ENCODE measurements at places on chromosomes 11 and 22.

GRCh38 chr22:29156507-29156906 lies 49.2 kb upstream of the EMID1 start:
- DNase-seq = peak; percentile 18

- no peak for DNase-seq
Observed at GRCh38 chr22:24426851-24427499, 424 bp upstream of the ADORA2A start.

DNA sequence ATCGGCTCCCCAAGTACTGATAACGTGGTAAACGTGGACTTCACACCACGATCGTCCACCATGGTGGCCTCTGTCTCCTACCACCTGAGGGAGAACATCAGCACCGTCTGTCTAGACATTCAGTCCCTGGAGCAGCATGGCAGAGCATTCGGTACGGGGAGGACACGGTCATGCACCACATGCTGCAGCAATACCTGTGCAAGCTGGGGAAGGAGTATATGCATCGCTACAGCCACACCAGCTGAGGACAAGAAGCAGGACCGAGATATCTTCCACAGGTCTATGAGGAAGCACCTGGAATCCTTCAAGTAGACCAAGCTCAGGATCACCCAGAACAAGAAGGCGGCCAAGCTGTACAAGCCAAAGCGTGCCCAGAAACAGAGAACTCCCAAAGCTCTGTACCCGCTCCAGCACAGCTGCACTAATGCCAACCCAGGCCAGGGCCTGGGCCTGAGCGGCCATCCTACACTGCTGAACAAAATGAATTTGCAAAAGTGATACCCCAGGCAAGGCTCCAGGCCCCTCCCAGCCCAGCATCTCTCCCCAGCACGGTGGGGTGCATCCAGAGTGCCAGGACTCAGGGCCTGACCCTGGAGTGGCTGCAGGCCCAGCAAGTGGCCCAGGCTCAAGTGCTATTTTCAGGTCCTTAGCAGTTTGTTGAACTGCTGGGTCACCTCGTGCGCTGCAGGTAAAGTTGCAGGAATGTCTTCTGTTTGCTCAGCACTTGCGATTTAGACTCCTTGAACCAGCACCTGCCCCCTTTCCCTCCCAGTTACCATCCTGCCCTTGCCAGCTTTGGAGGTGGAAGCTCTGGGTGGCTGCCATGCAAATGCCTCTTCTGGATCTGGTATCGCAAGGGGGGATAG lies 119.3 kb upstream of the SERPIND1 start:
- DNase-seq = no peak

DNA sequence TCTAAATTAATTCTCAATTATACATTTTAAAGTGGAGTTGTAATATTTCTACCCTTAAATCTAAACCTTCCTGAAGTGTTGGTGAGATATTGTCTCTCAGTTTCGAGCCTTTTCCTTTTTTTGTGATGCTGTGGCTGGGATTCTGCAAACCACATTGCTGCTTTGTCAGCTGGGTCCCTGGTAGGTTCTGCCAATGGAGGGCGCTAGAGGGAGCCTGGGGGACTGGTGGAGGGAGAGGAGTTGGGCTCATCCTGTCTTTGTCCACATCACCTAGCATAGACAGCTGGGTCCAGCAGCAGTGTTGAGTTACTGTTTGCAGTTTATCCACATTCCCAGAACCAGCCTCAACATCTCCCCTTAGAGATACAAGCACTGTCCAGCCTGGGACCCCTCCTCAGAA lies 41.0 kb downstream of the TRAF6 start:
- DNase-seq = peak; percentile 56

DNA sequence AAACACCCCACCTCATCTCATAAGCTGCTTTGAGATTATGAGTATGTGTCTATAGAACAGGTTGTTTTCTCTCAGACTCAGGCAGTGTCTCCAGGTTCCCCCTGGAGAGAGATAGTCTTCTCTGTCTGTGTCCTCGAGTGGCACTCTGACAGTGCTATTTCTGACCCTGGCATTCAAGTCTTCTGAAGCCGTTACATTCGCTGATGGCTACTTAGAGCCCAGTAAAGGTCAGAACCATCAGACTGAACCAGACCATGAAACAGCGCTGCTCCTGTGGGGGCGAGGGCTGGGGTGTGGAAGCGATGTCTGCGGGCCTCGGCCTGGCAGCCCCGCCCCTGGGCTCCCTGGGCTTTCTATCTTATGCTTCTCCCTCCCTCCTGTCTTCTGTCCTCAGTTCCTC lies 23.5 kb downstream of the SHISA8 start:
- DNase-seq = no peak

DNA sequence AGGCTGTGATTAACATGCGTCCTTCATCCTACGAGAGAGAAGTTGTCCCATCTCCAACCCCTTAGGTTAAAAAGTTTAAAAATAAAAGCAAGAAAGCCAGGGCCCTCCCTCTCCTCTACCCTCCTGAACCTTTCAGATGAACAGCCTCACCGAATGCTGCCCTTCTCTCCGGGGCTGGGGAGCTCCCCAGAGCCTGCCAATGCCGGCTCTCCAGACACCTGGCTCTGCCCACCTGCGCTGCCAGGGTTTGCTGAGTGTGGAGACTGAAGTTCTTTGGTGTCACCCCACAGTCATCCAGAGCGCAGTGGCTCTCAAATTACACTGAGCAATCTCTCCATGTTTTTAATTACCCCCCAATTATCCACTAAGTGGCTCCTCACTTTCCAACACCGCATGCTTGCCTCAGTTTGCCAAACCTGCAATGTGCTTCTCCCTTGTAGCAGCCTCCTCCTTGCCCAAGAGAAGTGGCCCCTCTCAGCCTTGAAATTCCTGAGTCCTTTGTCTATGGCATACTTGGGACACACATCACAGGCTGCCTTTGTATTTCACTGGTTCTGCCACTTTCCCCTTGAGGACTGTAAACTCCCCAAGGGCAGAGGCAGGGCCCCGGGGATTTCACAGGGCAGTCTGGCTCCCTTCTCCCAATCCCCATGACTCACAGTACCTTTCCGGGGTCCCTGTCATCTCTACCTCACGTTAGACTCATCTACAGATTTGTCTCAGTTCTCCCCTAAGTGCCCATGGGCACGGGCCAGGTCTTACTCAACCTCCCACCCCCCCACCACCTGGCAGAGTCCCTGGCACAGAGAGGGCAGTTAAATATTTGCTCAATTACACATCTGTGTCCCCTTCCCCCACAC lies 2.0 kb downstream of the MYH9 start:
- DNase-seq = peak; percentile 40

DNA sequence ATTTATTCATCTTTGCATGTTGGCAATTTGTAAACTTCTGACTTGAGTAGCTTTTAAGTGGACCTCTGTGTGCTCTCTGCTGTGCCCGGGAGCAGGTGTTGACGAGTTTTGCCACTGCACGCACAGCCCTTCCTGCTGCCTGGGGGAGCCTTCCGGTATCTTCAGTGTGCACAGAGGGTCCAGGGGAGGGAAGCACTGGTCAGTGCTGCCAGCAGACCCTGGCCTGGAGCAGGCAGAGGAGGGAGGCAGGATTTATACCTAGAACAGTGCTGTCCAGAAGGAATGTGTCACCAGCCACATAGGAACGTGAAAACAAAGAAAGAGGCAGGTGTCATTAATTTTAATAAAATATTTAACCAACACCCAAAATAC lies 403.6 kb downstream of the TBC1D22A start:
- DNase-seq = no peak

DNA sequence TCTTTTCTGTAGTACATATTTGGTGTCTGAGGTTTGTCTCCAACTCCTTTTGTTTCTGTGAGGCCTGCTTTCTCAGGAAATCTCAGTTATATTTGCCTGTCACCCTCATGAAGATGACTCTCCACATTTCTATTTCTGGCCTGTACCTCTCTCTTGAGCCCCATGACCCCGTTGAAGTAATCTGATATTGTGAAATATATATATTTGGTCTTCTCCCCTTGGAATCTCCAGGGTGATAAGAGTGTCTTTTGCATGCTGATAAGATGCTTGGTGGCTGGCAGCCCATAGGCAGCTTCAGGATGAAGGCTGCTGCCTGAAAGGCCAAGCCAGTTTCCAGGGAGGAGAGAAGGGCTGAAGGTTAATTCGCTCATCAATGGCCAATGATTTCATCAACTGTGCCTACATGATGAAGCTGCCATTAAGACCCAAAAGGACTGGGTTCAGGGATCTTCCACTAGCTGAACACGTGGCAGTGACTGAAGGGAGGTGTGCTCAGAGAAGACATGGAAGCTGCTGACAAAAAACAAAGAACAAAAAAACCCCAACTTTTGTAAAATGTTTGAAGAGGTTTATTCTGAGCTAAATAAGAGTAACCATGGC lies 67.4 kb downstream of the MICAL2 start:
- DNase-seq = peak; percentile 42

DNA sequence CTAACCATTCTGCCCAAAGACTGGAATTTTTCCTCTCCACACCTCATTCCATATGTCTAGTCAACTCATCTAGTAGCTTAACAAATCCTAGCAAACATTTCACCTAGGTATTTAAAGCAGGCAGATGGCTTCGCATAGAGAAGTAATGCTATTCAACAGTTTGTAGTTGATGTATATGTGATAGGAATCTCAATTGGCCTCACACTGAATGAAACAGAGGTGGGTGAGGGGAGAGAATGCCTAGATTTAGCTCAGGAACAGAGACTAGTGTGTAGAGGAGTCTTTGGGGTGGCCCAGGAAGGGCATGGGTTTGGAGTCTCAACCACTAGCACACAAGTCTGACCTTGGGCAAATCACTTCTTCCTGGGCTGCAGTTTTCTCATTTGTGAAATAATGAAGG lies 196.2 kb downstream of the MYO18B start:
- DNase-seq = no peak

- no peak for DNase-seq
Observed at GRCh38 chr11:119501777-119502405, 78.9 kb upstream of the THY1 start.

DNA sequence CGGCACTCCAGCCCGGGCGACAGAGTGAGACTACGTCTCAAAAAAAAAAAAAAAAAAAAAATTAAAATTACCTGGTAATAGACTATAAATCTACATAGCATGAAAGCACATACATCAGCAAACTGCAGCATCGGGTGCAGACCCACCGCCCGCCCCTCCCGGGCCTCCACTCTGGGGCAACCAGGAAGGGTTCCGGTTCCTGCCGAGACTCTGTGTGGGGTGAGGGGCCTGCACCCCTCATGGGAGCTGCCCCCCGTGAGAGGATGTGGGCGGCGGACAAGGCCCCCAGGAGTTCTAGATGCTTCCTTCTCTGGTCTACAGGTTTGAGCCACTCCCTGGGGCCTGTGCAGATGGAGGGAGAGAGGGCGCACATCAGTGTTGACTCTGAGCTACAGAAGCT lies 9.1 kb downstream of the DRD4 start:
- no peak for DNase-seq

DNA sequence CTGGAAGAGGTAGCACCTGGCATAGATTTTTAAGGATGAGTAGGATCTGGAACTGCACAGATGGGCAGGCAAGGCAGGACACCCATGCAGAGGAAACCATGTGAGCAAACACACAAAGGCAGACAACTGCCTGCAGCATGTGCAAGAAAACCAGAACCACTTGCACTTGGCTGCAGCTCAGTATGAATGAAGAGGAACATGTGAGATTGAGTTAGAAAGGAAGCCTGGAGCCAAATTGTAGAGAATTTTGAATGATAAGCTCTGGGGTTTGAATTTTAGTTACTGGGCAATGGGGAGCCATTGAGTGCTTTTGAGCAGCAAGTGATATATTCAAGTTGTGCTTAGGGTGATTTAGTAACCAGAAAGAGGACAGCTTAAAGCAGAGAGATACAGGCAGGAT lies 583.4 kb downstream of the SOX6 start:
- DNase-seq = no peak

- no peak for DNase-seq
Observed at GRCh38 chr11:12271241-12271640, 106.1 kb upstream of the PARVA start.

DNA sequence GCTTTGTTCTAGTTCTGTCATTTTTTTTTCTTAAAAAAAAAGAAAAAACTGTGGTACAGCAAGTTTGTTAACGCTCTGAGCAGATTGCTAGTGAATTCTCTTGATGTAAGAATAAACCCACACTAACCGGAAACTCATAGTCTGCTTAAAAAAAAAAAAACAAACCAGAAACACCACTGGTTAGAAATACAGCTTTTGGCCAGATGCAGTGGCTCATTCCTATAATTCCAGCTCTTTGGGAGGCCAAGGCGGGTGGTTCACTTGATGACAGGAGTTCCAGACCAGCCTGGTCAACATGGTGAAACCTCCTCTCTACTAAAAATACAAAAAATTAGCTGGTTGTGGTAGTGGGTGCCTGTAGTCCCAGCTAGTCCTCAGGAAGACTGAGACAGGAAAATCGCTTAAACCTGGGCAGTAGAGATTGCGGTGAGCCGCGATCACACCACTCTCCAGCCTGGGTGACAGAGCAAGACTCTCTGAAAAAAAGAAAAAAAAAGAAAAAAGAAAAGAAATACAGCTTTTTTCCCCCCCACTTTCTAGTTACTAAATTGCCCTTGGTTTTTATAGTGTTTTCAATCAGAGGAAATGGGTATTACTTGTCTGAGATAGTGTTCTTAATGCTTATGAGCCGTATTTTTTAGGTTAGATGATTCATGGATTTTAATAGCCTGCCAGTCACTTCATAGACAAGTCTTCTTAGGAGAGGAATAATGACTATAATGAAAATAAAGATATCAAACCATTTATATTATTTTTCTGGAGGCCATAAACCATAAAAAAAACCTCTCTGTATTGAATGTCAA lies 222.8 kb downstream of the DDX10 start:
- DNase-seq = peak; percentile 84

- DNase-seq = no peak
Observed at GRCh38 chr11:107123022-107123421, 104.7 kb upstream of the GUCY1A2 start.

- no peak for DNase-seq
Observed at GRCh38 chr11:19730373-19730772, 17.7 kb downstream of the NAV2 start.

- peak; percentile 90 for DNase-seq
Observed at GRCh38 chr22:47333625-47334024, 571.2 kb downstream of the TBC1D22A start.

DNA sequence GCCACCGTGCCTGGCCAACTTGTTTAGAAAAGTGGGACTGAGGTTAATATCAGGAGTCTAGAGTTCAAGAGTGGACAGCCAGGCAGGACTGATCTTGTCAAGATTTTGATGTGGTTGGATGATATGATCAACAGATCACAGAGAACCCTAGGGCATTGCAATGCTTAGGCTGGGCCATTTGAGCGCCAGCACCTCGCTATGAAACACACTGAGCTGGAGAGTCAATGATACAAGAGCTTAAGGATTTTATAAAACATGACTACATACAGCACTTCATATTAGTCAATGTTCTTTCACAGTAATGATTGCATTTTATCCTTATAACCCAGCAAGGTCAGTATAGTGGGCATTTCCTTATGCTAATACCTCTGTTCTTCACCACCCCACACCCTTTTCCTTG lies 15.4 kb upstream of the PEX26 start:
- DNase-seq = no peak

DNA sequence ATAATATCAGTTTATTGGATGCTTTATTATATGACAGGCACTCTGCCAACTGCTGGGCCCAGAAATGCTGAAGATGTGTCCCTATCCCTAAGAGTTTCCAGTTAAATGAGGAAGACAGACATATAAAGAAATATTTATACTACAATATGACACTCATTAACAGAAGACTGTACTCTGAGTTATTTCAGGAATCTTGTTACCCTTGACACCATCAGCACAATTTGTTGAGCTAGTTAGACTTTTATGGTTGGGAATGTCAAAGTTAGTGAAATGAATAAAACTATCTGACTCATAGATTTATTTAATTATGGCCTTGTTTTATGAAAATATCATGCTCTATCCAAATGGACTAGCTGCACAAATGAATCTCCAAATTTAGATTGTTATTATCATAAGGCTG lies 25.6 kb upstream of the MSANTD4 start:
- no peak for DNase-seq

- peak; percentile 55 for DNase-seq
Observed at GRCh38 chr11:91299980-91300379, 924.6 kb upstream of the FAT3 start.

GRCh38 chr11:91041626-91042025 lies 818.8 kb upstream of the CHORDC1 start:
- DNase-seq = peak; percentile 31

Data from cardiac fibroblast (primary cell).